ENCODE measurements at places on chromosomes 2 and 18.

GRCh38 chr2:36294316-36294721 is 61.3 kb upstream of the CRIM1 start:
- no peak for DNase-seq

GRCh38 chr2:217269701-217270484 is 410.0 kb upstream of the TNP1 start:
- no peak for DNase-seq

GRCh38 chr2:202555356-202555755 is 79.4 kb upstream of the FAM117B start:
- no peak for DNase-seq

DNA sequence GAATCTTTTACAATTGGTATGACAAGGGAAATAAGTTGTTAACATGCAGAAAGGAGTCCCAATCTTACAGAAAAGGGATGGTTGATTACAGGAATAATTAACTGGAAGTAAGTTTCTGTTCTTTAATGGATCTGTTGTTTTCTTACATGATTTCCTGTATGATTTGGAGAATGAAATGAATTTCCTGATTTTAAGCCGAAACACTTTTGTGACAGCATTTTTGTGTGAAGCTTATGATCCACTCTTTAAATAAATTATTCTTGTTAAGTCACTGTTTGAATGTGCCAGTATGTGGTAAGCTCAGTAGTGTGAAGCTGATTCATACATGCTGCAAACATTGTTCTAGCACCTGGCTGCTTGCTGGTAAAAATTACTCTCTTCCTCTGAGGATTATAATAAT is 516.2 kb downstream of the DCDC2C start:
- peak; percentile 33 for DNase-seq

GRCh38 chr2:181466661-181467576 is 9.7 kb downstream of the ITGA4 start:
- DNase-seq, result peak; percentile 13

- no peak for DNase-seq
These were observed 384.6 kb downstream of the PLCL1 start for GRCh38 chr2:198188982-198189381.

GRCh38 chr2:73314441-73314840 is 21.1 kb upstream of the EGR4 start:
- no peak for DNase-seq

GRCh38 chr18:79698668-79699335 is 19.2 kb downstream of the CTDP1 start:
- DNase-seq, result no peak

DNA sequence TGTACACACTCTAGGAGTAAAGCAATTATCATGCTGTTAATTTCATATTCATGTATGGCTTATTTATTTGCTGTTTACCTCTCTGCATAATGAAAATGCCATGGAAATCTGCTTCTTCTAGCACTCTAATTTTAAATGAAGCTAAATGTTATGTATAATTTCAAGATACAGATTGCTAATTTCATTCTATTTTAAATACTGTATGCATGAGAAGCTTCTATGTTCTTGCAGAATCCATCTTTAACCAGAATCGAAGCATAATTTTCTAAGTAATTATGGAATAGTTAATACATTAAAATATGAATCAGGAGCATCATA is 127.2 kb downstream of the UBE2E3 start:
- DNase-seq, result no peak

- no peak for DNase-seq
These were observed 53.7 kb downstream of the MCFD2 start for GRCh38 chr2:46861916-46862315.

- no peak for DNase-seq
These were observed 288.4 kb upstream of the TRIB2 start for GRCh38 chr2:12428324-12428723.

DNA sequence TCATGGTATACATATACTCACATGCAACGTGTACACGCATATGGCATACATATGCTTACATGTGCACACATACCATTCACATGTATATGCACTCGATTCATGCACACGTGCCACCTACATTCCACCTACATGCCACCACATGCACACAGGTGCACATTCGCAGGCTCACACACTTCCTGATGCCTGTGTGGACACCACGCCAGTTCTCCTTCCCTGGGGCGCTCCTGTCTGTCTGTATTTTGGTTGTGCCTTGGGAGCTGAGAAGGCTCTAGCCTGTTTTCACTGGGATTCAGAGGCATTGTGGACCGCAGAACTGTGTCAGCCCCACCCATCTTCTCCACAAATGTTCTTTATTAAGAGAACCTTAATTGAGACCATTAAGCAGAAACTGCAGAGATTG is 96.6 kb upstream of the CTDP1 start:
- no peak for DNase-seq

GRCh38 chr2:102983786-102984185 is 222.0 kb downstream of the TMEM182 start:
- no peak for DNase-seq

DNA sequence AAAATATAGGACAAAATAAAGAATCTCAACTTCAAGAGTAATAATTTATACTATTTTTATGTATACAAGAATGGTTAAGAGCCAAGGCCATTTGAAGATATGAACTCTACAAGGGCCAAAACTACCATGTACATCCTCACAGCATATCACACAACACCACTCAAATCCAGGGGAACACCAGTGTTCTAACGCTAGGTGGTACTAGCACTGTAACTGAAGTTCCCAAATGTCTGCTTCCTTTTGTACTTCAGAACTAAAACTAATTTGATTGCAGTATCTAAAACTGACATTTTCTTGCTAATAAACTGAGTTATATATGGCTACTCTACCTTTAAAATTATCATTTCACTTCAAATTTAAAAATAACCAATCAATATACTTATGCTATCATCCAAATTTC is 47.0 kb downstream of the REV1 start:
- no peak for DNase-seq

GRCh38 chr2:230326453-230327417 is at the start of gene SP140L:
TSS of gene SP140L (plus strand) at chr2:230327193. CDS start at chr2:230327270, 77 bp downstream.
- DNase-seq, result no peak

- DNase-seq, result no peak
These were observed 86.2 kb upstream of the SALL3 start for GRCh38 chr18:78893281-78894032.

DNA sequence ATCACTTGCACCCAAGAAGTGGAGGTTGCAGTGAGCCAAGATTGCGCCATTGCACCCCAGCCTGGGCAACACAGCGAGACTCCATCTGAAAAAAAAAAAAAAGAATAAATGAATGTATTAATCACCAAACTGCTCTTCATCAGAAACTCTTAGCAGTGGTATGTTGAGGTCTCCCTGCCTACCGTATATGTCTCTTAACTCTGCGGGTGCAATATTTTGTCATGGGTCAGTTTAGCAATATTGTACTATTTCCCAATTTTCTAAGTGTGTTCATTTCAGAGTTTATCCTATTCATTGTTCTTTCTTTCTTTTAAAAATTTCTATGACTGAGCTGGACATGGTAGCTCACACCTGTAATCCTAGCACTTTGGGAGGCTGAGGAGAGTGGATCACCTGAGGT is 37.9 kb upstream of the MAP4K3 start:
- no peak for DNase-seq

DNA sequence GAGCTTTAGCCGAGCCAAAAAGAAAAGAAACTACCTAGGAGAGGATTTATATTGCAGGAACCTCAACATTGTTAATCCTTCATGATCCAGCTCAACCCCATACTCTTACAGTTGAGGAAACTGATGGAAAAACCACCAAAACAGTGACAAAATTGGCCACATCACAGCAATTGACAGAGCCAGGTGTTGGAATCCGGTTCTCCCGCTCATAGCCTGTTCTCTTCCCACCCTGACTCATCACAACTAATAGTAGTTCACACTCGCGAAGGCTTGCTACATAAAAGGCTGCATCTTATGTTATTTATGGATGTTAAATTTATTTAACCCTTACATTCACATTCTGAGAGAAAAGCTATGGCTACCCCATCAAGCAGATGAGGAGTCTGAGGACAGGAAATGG is 33.7 kb downstream of the SLC9A4 start:
- DNase-seq, result no peak

- DNase-seq, result no peak
These were observed 25.6 kb upstream of the TMEM178A start for GRCh38 chr2:39640107-39640506.

GRCh38 chr2:127373362-127374083 is 14.3 kb downstream of the MAP3K2 start:
- DNase-seq, result no peak

DNA sequence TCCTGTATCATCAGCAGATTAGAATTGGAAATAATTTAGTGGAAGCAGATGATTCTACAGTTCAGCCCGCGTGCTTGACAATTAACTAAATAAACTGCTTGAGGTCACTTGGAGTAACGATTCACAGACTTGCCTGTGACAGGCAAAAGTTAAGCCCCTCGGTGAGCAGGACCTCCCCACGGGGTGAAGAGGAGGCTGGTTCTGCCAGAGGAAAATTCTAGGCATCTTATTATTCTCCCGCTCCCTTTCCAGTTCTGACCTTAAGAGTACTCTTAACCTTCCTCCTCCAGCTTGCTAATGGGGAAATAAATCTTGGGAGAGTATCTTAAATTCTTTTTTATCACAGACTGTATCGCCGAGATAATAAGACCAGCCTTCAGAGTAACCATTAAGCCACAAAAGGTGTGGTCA is 169.7 kb upstream of the SMAD2 start:
- DNase-seq, result no peak

- no peak for DNase-seq
These were observed 210.7 kb downstream of the MTX2 start for GRCh38 chr2:176479961-176480360.

DNA sequence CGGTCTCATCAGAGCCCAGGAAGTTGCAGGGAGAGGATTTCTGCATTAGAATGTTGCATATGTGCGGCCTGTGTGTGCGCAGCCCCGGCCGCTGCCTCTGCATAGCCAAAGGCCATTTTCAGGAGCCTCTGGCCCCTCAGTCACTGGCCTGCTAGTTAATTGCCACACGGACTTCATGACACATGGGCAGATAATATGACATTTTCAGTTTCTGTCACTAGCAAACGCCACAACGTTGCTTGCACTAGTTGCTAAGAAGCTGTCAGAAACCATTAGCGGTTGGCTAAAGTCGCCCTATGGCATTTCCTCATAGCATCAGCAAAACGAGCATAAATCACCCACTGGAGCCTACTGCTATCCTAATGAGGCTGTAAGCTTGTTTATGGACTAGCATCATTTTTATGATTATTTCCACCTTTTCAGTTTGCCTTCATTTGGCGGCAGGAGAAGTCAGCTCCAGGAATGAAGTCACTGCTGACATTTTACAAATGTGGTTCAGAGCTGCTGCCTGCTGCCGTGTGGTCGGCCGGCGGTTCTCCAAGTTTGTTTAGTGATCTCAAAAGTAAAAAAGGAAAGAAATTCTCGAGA is 73.7 kb downstream of the MEIS1 start:
- no peak for DNase-seq

DNA sequence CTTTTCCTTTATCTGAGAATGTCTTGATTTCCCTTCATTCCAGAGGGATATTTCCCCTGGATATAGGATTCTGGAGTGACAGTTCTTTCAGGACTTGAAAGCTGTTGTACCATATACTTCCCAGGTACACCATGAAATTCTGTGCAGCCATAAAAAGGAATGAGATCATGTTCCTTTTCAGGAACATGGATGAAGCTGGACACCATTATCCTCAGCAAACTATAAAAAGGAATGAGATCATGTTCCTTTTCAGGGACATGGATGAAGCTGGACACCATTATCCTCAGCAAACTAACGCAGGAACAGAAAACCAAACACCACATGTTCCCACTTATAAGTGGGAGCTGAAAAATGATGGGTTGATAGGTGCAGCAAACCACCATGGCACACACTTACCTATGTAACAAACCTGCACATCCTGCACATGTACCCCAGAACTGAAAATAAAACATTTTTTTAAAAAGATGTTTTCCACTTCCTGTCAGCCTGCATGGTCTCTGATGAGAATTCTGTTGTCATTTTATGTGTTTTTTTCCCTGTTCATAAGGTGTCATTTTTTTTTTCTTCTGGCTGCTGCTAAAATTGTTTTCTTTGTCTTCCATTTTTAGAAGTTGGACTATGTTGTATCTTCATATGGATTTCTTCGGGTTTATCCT is 133.3 kb downstream of the DNAH6 start:
- DNase-seq, result no peak

- no peak for DNase-seq
These were observed 12.9 kb upstream of the ETAA1 start for GRCh38 chr2:67384123-67384822.

DNA sequence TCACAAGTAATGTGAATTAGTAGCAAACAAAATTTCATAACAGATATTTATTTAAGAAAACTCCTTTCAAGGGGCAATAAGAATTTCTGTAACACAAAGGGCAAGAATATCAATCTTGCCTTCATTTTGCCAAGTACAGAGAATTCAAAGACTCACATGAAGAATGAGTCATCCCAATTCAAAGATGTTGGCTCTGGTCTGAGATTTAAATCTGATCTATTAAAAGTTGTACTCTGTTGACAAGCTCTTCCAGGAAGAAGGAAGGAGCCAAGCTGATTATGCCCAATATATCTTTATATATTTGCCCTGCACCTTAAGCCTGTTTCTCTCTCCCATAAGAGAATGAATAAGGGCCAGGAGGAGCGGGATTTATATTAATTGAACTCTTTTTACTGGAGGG is 55.9 kb upstream of the RPE start:
- DNase-seq, result no peak

DNA sequence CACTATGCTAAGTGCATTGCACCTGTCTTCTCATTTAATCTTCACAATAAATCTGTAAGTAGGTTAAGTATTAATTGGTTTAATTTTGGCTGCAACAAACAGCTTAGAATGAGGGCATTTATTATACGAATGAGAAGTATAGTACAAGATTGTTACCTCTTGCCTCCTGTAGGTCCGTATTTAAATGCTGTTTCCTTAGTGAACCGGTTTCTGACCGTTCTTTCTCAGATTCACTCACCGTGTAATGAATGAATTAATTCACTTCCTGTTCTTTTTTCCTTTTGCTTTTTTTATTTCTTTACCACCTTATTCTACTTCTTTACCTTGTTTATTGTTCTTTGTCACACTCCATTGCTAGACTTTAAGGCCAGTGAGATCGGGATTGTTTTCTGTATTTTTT is 153.8 kb upstream of the RASGRP3 start:
- DNase-seq, result no peak

DNA sequence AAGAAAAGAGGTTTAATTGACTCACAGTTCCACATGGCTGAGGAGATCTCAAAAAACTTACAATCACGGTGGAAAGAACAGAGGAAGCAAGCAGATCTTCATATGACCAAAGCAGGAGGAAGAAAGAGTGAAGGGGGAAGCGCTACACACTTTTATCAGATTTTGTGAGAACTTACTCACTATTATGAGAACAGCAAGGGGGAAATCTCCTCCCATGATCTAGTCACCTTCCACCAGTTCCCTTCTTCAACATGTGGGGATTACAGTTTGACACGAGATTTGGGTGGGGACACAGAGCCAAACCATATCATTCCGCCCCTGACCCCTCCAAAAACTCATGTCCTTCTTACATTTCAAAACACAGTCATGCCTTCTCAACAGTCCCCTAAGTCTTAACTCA is 54.2 kb downstream of the G6PC2 start:
- no peak for DNase-seq

GRCh38 chr2:137367361-137367760 is 596.9 kb upstream of the HNMT start:
- no peak for DNase-seq

GRCh38 chr18:11969904-11970835 is 11.1 kb upstream of the IMPA2 start:
- no peak for DNase-seq
